ENCODE measurements at places on chromosomes 2 and 18.

DNA sequence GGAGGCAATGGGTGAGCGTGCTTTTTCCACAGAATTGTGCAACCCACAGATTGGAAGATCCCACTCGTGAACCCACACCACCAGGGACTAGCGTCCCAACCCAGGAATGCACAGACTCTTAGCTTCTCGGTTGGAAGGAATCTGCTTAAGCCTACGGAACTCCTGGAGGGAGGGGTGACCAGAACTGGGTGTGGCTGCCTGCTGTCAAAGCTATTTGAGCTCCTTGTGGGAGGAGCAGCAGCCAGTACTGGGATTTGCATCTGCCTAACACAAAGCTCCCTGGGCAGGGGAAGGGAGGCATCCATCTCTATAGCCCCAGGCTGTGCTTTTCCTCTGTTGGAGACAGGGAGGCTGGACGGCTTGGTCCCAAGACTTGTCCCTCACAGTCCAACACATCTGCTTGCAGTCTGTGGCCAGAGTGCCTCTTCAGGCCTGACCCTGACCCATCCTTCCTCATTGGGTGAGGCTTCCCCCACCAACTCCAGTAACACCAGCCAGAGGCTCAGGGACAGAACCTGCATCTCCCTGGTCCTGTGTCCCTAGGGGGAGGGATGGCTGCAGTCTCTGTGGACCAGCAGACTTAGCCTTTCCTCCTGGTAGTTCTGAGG is 27.9 kb downstream of the HNMT start:
- no peak for DNase-seq

GRCh38 chr2:85012855-85013254 is 41.9 kb downstream of the KCMF1 start:
- no peak for DNase-seq

DNA sequence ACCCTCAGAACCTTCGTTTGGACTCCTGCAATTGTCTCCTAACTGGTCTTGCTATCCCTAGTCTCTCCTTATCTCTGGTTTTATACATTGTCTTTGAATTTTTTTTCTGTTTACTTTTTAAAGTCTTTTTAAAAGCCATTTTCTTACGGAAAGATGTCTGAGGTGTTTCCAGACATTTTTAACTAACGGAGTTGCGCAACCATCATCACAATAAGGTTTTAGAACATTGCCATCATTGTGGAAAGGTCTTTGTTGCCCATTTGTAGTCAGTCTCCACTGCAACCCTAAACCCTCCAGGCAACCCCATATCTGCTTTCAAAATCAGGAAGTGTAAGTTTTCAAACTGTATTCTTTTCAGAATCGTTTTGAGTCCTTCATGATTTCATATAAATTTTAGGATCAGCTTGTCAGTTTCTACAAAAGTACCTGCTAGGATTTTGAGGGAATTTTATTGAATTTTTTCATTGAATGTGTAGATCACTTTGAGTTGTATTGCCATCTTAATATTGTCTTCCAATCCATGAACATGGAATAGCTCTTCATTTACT is 46.3 kb downstream of the ANKRD12 start:
- DNase-seq = no peak

DNA sequence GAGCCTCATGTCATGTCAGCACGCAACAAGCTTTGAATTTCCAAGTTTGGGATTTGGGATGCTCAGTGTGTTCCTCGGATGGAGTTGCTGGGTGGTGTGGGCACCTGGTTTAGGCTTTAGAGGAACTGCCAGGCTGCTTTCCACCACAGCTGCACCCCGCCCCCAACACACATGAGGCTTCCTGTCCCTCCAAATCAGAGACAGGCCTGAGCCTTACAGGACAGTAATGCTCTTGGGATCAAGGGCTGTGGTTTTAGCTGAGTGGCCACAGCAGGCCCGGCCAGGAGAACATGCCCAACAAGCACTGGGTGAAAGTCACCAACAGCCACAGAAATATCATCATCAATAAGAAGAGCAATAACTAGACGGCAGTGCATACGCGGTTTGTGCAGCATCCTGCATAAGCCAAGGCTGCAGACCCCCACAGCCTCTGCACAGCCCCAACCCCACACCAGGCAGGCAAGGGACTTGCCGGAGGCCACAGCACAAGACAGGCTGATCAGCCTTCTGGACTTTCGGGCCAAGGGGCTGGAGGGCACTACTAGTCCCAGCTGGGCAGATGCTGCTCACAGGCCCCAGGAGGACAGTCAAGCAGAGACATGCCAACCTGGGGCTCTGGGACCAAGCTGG is 29.7 kb upstream of the GPC1 start:
- DNase-seq = no peak

DNA sequence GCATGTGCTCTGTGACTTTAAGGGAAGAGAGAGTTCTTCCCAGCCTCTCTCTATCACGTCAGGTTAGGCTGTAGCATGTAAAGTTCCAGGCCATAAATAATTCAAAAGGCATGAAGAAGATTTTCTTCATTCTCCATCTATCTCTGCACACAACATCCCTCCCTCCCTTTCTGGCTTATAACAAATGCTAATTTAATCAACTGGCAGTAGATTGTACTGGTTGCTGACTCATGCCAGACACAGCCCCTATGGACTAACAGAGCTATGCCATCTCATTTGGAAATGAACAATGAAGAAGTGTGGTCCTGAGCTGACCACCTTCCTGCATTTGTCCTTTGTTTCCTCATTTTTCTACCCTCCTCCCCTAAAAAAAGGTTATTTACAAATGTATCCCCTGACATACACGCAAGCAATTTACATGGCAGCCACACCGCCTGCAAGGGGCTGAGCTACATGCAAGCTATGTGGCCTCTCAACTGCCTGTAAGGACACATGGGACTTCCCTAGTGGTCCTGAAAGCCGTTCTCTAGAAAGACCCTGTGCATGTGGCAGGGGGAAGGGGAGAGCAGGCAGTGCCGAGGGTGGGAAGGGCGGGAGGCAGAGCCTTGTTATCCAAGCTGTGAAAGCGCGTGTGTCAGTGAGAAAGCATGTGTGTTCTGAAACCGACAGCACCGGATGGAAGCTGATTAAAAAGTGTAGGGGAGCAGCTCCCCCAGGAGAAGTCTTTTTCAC is 90.9 kb upstream of the KLF7 start:
- DNase-seq = no peak

DNA sequence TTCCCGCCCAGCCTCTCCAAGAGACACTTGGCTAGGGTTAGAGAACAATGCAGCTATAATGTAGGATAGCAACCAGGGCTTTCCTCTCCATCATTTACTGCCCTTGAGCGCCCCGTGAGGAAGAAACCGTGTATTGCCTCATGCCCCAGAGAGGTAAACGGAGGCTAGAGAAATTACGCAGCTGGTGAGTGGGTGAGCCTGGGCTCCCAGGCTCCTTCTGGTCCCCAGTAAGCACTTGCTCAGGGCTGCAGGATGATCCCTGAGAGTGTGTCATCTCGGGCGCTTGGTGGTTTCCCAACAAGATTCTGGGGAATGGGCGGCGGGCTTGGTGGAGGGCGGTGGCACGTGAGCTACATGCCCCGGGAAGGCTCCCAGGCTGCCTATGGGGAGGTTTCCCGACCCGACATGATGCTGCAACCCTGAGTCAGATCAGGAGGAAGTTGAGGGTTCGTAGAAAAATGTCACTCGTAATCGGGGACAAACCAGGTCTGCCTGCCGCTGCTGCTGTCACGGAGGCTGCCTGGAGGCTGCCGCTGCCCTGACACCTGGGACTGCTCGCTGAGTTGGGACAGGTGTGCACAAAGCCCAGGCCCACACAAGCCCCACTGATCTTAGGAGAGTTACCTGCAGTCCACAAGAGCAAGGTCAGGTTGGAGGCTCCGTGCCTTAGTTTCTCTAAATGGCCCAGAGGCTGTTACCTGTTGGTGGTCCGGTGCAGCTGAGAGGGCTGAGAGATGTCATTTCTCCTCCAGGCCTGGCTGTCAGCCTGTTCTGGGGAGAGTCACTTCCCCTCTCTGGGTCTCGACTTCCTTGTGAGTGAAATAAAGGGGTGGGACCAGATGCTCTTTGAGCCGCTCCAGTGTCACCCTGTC is at the start of gene GPR55:
Gene GPR55 (minus strand): TSS at position 773 of the 872 bp plus-strand sequence. CDS start 14,280 bp downstream, outside the sequence.
- peak; percentile 83 for DNase-seq

GRCh38 chr18:32425466-32425865 is 45.2 kb downstream of the GAREM1 start:
- DNase-seq = no peak

DNA sequence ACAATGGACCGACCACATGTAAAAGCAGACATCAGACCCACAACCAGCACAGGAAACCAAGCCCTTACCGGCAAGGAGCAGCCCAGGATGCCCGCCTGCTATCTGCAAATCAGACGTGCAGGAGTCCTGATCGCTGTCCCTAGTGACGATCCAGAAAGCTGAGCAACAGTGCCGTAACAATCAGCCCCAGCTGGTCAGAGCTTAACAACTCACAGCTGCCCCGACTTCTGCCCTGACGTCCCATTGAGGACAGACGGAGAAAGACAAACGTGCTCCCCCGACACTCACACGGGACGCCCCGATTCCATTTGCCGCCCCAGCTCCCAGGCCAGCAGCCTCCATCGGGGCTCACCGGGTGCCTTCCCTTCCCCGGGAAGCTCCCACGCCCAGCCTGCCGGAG is 39.8 kb upstream of the PXDN start:
- DNase-seq = no peak

DNA sequence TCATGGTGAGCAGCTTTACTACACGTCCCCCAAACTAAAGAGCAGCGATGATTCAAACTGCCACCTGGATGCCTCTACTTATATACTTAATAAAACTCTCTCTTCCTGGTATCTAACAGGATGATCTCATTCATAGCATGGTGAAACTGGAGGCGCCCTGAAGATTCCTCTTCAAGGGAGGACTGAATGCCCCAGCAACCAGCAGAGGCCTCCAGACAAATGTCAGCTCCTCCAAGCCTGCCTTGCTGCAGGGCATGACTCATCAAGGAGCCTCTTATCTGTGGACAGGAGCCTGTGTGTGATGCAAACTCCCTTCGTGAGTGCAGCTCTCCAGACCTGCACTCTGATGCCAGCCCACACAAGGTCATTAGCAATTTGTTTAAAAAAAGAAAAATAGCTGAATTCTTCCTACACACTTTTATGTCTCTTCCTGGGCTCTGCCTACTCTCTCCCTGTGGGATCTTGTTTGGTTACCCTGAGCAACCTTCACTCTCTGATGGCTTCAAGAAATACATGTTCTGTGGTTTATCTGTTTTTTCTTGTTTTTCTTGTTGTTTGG is 30.2 kb downstream of the LONRF2 start:
- peak; percentile 33 for DNase-seq

- no peak for DNase-seq
These were observed 289.6 kb upstream of the RAB6C start for GRCh38 chr2:129689653-129690448.

GRCh38 chr18:63154350-63155152 is 165.0 kb downstream of the BCL2 start:
- no peak for DNase-seq

DNA sequence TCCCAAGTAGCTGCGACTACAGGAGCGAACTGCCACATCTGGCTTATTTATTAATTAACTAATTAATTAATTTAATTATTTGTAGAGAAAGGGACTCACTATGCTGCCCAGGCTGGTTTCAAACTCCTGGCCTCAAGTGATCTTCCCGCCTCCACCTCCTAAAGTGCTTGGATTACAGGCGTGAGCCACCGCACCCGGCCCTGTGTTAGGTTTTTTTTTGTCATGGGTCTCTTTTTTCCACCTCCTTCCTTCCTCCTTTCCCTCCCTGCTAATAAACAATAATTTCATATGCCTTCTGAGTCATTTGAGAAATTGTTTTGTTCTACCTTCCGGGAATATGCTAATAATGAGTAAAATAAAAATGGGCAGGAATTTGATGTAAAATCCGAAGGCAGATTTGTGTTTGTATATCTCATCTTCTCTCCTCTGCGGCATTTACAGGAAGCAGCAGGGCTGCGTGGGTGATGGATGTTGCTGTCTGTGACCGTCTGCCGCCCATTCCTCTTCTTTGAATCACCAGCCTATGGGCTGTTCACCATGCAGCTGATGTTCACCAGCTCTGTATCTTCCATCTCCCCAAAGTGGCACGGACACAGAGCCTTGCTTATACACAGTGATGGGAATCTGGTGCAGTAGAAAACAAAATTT is 89.9 kb downstream of the ACSL3 start:
- no peak for DNase-seq

DNA sequence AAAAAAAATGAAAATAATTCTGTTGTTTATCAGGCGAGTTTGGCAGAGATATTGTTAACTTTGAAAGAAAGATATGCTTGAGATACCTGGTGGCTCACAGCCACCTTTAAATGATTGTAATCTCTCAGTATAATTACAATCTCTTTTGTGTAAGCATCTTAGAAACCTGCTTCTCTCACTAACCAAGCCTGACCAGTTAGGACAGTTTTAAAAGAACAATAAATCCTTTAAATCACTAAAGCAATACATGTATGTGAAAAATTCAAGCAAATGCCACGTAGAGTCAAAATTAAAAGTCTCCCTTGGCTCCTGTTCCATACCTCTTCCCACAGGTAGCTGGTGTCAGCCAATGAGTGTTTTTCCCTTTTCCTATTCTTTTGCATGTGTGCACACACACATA is 15.7 kb upstream of the SGPP2 start:
- no peak for DNase-seq

DNA sequence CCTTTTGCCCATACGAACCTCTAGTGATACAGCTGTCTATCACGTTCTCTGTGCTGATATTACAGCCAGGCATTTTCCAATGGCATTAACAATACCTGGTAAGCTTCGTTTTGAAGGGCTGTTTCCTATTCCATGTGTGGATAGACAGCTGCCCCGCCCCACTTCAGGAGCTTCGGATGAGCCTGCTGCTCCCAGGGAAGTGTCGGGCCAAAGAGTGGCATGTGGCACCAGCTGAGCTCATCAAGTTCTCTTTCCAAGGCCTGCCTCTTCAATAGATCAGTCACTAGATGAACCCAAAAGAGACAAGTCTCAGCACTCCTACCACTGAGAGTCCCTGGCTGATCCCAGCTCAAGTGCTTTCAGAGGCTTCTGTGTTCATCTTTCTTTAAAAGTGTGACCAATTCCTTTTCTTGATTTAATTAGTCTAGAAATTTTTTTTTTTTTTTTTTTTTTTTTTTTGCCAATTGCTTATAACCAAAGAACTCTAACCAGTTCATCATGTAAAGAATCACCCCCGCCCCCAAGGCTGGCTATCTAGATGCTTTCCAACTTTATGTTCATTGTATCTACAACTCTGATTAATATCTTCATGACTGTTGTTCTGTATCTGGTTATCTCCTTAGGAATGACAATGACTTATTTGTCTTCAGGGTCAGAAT is 46.6 kb downstream of the HDAC4 start:
- no peak for DNase-seq

DNA sequence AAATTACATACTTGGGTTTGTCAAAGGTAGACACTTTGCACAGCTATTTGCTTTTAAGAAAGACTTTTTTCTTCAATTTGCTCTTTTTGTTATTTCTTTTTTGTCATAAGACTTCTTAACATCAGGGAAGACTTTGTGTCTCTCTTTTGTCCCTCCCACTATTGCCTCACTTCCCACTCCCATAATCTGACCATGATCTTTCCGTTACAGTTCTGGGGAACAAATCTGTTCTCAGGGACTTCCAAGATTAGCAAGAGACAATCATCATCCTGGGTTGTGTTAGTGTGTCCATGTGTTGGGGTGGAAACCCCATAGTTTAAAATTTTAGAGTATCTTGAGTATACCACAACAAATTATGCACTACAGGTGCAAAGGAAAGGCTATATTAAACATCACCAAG is 75.3 kb downstream of the REV1 start:
- no peak for DNase-seq
